Stimulated activated CD8-positive, alpha-beta memory T cell treated with anti-CD3 and anti-CD28 coated beads, Interleukin-7, amount 100 ng/mL, for 24 hours (primary cell): ENCODE measurements at places on chromosomes 2 and 18.

DNA sequence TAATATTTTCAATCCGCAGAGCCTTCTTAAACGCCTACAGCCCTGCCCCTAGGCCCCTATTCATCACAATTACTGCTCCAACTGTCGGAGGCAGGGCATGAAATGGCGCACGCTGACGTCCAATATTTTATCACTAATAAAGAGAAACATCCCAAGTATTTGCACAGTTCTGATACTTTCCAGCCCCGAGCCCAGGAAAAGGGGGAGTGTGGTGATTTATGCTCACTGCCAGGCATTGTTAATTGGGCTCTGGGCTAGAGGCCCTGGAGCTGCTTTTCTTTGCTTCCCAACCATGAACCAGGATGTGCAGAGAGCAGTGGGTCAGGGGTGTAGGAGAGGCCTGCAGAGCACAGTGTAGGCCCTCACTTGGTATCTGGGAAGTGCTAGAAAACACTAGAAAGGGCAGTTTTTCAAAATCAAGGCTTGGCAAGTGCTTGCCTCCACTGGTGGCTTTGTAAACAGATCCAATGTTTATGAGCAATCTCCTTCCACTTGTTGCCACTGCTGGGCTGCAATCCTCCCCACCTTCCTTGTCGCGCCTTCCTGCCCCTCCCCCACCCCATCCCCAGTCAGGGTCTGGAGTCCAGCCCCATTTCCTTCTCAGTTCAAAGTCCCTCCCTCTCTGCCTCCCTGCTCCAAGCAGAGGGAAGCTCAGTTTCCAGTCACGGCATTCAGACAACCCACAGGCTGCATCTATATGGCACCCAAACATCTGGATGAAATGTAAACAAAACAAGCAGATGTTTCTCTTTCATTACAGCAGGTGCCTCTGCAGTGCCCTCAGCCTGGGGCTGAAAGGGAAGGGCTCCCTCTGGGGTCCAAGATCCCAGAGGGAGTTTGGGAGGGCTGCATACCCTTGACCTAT lies 83.9 kb upstream of the PKDCC start:
- no peak for DNase-seq

GRCh38 chr18:58865701-58866065 lies 1.0 kb downstream of the ZNF532 start:
- DNase-seq, result no peak

- DNase-seq, result no peak
Measured at GRCh38 chr18:58695772-58696171, 24.5 kb downstream of the MALT1 start.

- no peak for DNase-seq
Measured at GRCh38 chr2:7013471-7014160, 96.4 kb downstream of the RNF144A start.

- DNase-seq, result no peak
Measured at GRCh38 chr18:10094154-10094553, 180.3 kb downstream of the VAPA start.
